ENCODE measurements at places on chromosomes 5 and 9.
A peak's percentile ranks its signal among the peaks of the same experiment; 100 is the strongest.

DNA sequence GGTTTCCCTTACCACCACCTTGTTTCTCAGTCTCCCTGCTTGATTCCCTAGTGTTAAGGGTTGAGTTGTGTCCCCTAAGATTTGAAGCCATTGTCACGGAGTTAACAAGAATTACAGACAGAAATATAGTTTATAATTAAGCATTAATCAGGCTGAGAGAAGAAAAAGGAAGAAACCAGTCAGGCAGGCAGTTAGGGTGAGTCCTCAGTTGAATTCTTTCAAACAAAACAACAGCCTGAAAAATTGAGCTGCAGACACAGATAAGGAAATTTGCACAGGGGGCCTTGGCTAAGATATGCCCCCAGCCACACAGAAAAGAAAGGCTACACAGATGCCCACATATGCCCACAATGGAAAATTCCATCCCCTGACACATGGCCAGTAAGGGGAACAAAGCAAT lies 111.7 kb upstream of the RAI14 start:
- no peak for DNase-seq

- no peak for DNase-seq
Observed at GRCh38 chr5:174523311-174524071, 200.9 kb upstream of the MSX2 start.

DNA sequence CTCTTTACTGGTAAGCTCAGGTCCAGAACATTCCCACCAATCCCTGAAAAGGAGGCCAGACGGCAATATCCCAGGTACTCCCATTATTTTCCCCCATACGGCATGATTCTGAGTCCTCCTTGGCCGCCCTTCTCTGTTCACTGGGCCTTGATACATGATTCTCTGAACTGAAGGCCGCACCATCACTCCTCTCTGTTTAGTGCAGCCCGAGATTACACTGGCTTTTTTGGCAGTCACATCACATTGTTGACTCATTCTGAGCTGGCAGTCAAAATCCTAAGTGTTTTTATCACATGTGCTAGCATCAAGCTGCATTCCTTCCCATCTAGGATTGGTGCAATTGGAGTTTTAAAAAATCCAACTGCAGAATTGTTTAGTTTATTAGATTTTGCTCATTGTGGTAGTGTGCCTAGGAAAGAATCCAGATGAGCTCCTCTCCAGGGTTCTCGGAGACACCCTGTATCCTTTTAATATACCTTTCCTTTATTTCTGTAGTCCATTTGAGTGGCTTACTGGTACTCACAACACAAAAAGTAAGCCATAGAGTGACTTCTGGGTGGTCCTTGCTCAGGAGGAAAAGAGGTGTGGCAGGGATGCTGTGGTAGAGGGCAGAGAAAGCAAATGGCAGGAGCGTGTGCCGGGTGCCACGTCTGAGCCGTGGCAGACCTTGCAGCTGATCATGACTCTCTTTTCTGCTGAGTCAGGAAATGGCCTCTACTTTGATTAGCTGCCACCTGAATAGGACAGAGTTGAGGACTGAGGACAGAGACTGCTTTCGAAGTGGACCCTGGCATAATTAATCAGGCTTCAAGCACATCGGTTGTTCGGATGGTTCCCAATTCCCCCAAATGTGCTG lies 121.1 kb upstream of the IL12B start:
- DNase-seq = peak; percentile 89

DNA sequence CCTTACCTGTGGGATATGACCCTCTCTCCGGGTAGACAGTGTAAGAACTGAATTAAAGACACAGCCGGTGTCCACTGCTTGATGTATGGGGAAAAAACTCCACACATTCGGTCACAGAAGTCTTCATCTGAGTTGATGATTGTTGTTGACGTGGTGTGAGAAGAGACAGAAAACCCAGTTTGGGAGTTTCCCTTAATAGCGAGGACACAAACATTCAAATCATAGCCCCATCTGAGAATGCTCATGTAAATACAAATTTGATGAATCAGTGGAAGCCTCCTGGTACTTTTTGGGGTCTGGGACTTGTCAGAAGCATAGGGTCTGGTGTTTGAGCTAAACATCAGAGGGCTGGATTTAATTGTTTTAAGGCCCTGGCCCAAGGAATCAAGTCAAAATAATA lies 11.0 kb downstream of the HAVCR1 start:
- DNase-seq = no peak

GRCh38 chr9:100590481-100590880 lies 12.6 kb downstream of the CAVIN4 start:
- no peak for DNase-seq

GRCh38 chr9:98801561-98801960 lies 5.2 kb upstream of the ANKS6 start:
- no peak for DNase-seq

DNA sequence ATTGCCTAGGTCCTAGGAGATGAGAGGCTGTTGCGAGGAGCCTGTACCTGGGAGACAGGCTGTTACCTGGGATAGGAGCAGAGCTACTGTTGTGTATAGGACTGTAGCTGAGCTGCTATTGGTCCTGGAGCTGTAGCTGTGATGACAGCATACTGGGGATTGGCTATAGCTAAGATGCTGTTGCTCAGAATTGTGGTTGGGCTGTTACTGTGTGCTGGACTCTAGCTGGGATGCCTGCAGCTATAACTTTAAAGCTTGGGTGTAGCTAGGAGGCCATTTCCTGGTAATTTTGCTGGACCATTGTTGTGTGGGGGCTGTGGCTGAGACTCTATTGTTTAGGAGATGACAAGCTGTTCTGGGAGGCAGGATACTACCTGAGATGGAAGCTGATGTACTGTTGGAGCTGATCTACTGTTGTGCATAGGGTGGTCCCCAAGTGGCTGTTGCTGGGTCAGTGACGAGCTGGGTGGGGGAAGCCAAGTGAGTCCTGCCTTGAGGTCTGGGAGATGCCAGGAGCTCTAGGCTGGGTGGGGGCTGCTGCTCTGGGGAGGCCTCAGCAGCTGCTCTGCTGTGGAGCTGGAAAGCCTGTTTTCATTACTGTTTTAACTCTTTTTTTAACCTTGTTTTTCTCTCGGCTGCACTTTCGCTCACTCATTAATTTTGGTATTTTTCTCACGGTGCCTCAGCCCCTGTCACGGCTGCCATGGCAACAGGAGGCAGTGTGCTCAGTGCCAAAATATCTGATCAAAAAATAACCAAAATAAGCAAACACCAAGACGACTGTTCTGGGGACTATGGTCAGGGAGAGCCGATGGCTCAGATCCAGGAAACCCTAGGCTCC lies 3.0 kb upstream of the PCDH1 start:
- no peak for DNase-seq

GRCh38 chr5:22835686-22836085 lies 17.5 kb downstream of the CDH12 start:
- DNase-seq = no peak

- DNase-seq = no peak
Observed at GRCh38 chr9:2208991-2209390, 193.8 kb downstream of the SMARCA2 start.

DNA sequence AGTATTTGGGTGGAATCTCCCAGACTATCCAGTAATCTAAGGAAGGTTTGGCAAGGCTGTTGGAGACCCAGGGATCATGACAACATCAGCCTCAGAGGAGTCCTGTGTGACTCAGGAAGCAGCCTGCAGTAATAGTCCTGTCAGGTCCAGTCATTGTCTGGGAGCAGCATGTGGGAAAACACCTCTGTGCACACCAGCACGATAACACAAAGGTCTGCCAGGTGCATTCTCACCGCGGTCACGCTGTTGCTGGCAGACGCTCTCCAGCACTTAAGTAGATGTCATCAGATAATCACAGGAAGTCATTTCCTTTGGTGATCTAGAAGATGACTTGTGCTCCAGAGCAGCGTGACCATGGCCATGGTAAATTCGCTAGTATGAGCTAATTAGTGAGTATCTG lies 99.2 kb upstream of the IQGAP2 start:
- no peak for DNase-seq

- DNase-seq = no peak
Observed at GRCh38 chr9:34291423-34291822, 37.6 kb downstream of the KIF24 start.

GRCh38 chr9:34500623-34501267 lies 22.0 kb downstream of the ENHO start:
- no peak for DNase-seq

DNA sequence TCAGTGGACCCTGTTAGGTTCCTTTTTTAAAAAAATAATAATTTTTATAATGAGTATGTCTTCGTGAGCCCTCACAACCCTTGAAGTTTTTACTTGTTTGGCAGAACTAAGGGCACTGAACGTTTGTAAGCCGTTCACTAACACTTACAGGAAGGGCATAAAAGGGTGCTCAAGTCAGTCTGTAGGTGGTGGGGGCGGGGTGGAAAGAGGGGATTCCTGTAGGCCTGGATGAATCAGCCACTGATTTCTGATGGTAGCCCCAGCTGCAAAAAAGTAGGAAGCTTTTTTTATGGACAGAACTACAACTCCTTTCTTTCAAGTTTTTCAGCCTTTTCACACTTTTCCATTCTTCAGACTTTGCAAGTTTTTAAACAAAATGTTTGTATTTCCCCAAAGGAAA lies 35.8 kb downstream of the PIK3R1 start:
- no peak for DNase-seq

- no peak for DNase-seq
Observed at GRCh38 chr5:332843-333242, 11.3 kb downstream of the AHRR start.

DNA sequence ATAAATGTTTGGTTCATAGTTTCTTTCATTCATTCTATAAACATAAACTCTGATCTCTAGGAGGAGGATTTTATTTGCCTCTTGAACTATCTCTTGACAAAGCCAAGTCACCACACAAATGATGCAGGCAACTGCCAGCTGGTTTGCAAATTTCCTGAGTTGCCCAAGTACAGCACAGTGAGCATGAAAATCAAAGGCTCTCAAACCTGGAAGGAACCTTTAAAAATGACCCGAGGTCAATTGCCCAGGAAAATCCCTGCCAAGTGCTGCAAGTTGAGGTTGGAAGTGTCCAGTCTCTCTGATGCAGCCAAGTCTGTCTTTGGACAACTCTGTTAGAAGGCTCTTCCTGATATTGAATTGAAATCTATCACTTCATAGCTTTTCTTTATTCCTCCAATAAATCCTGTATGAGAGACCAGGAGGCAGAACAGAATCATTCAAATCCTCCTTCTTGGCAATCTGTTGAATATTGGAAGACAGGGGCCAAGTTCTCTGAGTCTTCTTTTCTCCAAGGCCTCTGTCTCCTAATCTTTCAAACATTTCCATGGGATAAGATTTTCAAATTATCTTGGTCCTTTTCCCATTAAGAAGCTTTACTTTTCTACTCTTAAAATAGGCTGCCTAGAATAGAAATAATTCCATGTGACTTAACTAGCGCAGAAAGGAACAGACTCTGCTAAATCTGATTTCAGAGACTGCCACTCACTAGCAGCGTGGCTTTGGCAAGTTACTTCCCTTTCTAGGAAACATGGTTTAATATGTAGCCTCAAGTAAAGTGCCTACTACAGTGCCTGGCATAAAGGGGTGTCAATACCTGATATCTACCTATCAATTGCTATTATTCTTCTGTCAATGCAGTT lies 159.2 kb downstream of the SNX18 start:
- DNase-seq = no peak

GRCh38 chr5:157665467-157666070 lies 5.8 kb upstream of the C5orf52 start:
- no peak for DNase-seq

DNA sequence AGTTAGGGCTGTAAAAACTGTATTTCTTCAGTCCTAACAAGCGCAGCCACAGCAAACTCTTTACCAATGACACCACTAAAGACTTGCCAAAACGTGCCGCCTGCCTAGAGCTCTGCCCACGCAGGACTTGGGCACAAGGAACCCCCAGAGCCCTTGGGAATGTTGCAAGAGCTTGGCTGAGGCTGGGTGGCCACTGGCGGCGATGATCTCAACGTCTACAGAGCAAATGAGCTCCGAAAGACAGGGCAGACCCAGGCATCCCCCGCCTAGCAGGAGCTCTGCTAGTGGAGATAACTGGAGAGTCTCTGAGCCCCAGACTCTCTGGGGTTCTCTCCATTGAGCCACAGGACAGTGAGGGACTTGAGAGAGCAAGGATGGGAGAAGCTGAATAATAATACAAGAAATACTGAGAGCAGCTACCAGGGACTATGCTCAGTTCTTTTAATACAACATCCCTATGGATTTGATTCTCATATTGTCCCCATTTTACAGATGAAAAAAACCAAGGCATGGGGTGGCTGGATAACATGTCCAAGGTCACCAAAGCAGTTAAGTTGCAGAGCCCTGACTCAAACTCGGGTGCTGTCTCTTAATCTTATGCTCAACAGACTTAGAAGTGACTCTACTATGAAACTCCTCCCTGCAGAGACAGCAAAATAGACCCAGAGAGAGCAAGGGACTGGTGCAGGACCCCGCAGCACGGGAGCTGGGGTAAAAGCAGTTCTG lies 32.5 kb downstream of the SHB start:
- DNase-seq = no peak

DNA sequence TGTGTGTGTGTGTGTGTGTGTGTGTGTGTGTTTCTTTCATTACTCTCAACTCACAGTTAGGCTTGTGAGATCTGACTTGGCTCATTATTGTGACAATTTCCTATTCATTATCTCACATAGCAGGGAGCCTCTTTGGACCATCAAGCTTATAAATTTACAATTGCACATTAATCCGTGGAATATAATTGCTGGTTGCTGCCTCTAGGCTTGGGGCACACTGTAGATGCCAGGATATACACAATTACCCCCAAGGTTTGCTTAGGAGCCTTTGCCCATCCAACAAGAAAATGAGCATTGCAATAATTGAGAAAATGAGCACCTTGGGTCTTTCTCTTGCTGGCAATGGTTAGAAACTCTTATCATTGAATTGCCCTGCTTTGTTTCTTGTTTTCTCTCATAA lies 161.6 kb upstream of the DMRTA1 start:
- DNase-seq = no peak

DNA sequence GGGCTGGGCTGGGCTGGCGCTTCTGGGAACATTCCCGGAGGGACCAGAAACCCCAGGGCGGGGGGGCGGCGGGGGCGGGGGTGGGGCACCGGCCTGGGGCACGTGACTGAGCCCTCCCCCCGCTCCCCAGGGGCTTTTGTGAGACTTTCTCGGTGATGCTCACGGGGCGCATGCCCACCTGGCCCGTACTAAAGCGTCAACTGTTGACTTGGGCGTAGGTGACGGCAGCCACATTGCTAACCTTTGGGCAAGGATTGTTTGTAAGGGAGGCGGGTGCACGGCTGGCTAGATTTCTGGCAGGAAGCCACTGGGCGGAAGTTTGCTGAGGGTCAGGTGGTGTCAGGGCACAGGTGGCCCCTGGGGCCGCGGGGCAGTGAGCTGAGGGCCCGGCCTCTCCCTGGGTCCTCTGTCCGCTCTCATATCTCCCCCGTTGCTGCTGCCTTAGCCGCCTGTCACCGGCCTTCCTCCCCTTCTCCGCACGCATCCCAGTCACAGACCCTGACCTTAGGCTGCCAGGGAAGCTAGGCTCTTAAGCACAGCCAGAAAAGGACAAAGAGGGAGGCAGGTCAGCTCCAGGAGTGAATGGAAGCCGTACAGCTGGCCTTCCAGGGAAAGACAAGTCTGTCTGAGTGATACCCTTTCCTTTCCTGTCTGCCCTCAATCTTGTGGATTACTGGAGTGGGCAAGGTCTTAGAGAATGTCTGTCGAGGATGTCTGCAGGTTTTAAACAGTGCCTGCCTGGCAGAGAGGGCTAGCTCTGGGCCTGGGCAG lies 812 bp downstream of the CACFD1 start:
- DNase-seq = no peak
